ENCODE measurements at places on chromosomes 5 and 9.

GRCh38 chr9:91163444-91163772 is 198.3 kb downstream of the AUH start:
- DNase-seq = no peak

DNA sequence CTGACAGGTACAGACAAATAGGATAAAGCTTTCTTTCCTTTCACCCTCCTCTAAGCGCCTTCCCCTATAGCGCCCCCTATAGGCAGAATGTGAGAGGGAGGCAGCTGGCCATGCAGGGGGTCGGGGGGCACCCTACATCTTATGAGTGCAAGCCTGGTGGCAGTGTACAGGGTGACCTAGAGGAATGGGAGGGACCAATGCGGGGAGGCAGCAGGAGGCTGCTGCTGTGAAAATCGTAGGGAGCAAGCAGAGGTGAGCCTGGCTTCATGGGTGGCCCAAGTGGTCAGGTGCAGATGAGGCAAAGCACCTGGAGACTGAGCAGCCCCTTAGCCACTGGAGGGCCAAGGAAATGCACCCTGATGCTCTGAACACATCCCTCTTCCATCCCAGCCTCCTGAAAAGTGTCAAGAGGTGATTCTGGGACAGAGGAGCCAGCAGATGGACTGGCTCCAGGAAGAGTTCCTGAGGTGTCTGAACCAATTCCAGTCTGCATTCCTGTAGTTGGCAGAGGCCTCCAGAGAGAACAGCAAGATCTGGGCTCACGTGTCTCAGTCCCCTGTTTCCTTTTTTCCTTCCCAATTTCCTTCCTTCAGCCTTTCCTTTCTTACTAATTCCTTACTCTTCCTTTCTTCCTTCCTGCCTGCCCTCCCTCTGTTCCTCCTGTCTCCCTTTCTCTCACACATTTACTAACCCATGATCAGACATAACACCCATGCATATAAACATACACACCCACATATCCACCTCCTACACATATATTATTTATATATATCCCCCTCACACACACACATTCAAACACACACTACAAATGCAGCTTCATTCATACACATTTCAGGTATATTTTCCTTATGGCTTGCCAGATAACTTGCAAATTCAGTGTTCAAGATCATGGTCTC is 32.8 kb upstream of the GALNT10 start:
- DNase-seq = no peak

DNA sequence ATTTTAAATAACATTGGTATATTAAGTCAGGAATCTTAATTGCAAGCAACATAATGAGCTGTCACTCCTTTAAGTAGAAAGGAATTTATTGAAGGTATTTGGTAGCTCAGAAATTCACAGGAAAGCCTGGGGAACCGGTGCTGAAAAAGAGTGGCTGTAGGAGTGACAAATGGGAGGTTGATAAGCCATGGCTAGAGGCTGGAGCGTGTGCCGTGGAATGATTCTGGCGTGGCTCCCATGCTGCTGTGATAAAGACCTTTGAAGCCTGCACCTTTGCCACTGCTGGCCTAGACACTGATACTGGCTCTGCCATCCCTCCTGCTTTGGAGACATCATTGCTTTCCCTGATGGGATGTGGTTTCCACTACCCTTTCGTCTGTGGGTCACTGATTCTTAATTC is 65.7 kb upstream of the ATG10 start:
- no peak for DNase-seq

GRCh38 chr9:2285416-2286332 is 270.5 kb downstream of the SMARCA2 start:
- no peak for DNase-seq

DNA sequence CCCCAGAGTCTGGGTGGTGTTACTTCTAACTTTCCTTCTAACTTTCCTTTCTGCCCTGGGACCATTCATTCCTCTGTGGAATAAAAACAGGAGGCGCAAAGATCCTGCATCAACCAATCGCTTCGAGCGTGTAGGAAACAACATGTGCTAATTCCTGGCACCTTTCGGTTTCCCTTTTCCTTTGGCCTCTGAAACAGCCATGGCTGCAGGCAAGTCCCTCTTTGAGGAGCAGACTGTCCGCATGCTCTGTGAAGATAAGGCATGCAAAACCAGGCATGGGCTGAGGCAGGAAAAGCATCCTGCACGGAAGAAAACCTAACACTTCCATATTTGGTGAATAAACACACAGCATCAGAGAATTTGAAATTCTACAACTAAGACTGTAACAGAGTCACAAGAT is 128.3 kb downstream of the HSD17B3 start:
- no peak for DNase-seq

DNA sequence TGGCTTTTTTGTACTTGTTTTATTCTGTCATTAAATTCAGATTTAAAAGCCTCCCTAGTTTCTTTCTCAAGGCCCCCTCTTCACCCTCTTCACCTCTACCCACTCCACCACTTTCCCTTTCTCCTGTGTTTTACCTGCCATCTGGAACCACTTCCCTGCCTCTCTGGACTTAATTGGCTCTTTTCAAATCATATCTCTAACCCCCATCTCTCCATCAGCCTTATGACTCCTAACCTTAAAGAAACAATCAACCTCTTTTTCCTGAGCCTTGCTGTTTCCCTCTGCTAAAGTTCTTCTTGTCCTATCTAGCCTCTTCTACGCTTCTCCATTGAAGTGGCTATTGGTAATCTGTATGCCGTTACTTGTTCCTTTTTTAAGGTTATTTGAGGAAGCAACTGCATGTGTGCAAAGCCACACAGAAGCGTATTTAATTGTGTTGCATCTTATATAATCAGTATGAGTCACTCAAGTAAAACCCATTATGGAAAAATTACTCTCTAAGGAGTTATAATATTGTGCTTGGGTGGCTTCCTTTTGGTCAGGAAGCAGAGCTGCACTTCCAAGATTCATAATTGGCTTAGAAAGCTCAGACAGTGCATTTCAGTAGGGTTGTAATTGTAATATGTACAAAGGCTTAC is 653.6 kb upstream of the ITGA1 start:
- DNase-seq = no peak

DNA sequence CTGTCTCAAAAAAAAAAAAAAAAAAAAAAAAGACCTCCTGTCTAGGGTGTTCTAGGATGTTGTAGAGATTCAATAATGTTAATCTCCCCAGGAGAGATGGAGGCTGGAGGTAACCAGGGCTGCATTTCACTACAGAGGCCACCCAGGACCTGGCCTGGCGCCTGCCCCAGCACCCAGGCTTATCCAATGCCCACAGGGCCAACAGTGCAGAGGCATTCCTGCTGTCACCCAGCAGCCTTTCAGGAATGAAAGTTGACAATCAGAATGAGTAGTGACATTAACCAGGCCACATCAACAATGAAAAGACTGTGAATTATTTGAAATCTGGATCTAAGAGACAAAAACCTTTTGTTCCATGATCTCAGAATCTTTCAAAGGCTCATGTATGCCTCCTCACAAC is 36.2 kb upstream of the GABRP start:
- DNase-seq = no peak

DNA sequence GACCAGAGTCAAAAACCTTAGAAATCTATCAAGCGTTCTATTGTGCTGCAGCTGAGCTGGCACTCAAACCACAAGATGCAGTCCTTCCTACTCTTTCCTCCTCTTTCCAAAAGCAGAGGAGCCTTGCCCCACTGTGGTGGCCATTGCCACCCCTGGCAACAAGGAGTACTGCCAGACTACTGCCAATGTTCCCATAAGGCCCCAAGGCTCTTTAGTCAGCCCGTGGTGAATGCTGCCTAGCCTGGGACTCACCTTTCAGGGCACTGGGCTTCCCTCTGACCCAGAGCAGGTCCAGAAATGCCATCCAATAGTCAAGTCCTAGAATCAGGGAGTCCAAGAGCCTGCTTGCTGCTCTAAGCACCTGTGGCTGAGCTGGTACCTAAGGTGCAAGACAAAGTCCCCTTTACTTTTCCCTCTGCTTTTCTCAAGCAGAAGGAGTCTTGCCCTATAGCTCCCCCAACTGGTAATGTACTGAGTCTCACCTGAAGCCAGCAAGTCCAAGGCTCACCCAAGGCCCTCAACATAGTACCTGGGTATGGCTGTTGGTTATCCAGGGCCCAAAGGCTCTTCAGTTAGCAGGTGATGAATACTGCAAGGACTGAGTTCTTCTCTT is 219.4 kb downstream of the ATPSCKMT start:
- no peak for DNase-seq

- DNase-seq = no peak
These were observed 9.4 kb upstream of the ANGPTL2 start for GRCh38 chr9:127131871-127132270.

DNA sequence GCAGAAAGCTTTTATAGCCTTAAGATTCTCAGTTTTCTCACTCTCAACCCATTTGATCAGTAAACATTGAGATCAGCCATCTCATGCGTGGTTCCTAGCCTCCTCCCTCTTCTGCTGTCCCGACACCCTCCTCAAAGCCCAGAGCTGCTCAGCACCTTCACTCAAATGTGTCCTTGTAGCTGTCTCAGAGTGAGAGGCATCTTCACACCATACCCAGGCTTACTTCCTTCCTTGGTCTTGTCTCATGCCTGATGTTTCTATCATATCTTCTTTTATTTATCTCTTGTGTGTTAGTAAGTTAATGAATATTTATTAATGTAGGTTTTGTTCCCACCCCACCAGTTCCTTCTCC is 72.4 kb upstream of the SNX2 start:
- DNase-seq = no peak

Measured in AG20443 (cell line).